ENCODE measurements at places on chromosomes 2 and 18.

- no peak for DNase-seq
Measured at GRCh38 chr18:61734396-61734795, 158.4 kb downstream of the RNF152 start.

GRCh38 chr18:76494231-76495005, 624 bp downstream of the ZNF516 start:
- peak; percentile 40 for DNase-seq

DNA sequence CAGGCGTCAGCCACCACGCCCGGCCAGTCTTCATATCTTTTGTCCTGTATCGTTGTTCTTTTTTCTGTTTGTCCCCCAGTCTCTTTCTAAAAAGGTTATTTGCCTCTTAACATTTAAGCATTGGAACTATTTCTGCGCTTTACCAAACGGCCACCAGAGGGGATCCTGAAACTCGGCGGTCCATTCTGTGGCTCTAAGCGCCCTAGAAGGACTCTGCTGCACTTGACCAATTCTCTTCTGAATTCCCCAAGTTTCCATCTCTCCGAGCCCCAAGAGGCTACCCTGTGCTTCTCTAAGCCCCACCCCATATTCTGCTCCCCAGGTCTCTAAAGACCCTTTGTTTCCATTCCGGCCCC, 33.1 kb upstream of the REG3G start:
- no peak for DNase-seq

DNA sequence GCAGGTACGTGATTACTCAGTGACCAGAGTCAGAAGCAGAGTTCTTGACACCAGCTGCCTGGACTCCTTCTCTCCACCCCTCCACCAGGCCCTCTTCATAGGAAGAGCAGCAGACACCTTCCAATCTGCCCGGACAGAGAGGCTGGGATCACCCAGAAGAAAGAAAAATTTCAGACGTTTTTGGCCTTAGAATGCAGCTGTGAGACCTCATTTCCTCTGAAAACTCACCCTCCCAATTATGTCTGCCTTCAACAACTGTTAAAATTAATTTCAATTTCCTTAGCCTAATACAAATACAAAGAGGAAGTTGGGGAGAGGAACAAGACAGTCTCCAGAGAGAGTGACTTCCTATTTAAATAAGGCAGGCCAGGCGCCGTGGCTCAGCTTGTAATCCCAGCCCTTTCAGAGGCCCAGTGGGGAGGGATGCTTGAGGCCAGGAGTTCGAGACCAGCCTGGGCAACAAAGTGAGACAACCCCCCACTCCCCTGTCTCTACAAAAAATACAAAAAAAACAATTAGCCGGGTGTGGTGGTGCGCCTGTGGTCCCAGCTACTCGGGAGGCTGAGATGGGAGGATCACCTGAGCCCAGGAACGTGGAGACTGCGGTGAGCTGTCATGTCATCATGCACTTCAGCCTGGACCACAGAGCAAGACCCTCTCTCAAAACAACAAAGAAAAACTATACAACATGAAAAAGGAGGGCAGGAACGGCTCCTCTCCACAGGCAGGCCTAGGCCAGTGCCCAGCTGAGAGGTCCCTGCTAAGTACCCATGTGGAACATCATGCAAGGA, 1.6 kb downstream of the SLC66A2 start:
- no peak for DNase-seq

DNA sequence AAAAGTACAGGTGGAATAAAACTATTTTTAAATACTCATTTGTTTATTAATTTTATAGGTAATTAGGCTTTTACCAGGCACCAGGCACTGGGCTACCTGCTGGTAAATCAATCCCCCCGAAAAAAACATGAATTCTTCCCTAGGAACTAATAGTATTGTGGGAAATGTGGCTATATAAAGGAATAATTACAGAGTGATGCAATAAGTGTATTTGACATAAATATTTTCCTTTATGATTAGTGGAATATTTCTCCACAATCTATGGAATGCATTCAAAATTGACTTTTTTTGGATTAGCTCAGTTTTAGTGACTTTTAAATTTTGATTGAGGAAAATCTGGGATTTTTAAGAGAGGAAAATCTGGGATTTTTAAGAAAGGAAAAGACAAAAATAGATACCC, 109.7 kb upstream of the BZW1 start:
- no peak for DNase-seq

Measured in RKO (cell line).